ENCODE measurements at places on chromosomes 6 and 20.

GRCh38 chr6:64249115-64249514 lies 613.5 kb downstream of the PHF3 start:
- no peak for DNase-seq

GRCh38 chr20:50065325-50065615 lies 47.7 kb downstream of the UBE2V1 start:
- no peak for DNase-seq

DNA sequence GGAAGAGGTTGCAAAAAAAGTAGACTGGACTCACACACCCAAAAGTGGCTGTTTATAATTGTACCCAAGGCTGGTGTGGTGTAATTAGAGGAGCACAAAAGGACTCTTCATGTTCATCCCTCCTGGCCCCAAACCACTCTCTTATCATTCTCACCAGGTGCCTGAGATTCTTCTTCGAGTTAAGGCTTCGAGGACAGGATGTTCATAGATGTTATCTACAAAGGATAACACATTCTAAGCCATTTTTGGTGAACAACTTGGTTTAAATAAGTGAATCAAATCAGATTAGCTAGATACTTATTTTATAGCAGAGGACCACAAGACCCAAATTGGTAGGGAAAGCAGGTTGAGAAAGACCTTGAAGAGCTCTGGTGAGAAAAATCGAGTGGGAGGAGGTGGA lies 73.1 kb upstream of the SUPT3H start:
- no peak for DNase-seq

DNA sequence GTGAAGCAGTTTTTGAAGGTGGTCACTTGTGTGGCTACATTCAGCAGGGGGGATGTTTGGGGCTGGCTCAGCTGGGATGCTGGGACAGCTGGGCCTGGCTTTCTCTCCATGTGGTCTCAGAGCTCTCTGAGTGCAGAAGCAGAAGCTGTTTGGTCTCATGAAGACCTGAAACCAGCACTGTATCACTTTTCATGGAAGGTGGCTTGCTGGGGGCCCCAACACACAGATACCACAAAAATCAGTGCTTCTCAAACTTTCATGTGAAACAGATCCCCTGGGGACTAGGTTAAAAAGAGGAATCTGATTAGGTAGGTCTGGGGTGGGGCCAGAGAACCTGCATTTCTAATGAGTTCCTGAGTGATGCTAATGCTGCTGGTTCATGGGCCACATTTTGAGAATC lies 347.3 kb downstream of the DHX35 start:
- no peak for DNase-seq

DNA sequence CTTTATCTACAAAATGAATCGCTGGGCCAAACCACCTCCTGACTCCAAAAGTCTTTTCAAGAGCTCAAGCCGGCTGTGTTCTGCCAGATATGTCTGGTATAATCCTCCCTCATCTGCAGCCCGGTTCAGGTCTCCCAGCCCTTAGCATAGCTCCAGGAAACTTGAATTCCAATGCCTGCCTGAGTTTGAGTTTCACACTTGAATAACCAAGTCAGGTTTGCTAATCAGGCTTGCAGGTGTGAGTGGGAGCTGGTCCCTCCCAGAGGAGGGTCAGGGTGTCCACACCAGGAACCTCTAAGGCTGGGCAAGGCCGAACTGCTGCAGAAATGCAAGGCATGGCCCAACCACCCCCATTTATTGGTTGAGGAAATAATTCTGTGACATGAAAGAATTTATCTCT lies 96.6 kb downstream of the TMEM242 start:
- no peak for DNase-seq

DNA sequence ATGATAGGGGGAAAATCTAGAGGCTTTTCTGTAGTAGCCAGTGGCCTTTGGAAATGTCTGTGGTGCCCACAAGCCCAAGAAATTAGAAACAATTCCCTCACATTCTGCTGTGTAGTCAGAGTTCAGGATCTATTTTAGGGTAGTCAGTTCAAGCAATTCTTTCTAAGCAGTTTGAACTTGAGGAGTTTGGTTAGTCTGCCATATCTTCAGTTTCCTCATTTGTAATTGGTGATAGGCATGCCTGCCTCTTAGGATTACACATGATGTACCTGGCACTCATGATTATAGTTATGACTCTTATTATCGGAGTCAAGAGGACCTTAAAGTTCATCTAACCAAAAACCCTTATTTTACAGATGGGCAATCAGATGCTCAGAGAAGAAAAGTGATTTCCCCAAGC lies 21.2 kb upstream of the MEP1A start:
- DNase-seq = no peak

DNA sequence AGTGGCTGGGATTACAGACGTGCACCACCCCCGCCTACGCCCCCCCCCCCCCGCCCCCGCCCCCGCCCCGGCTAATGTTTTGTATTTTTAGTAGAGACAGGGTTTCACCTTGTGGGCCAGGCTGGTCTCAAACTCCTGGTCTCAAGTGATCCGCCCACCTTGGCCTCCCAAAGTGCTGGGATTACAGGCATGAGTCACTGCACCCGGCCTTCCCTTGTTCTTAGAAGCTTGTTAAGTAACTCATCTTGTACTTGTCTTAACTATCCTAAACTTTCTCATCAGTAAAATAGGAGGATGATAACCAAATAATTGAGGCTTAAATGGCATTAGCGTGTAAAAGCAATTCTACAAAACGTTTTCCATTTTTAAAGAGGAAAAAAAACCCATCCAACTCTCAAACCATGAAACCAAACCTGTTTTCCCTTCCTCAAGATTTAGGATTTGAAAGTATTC lies 4.2 kb downstream of the CDYL start:
- DNase-seq = no peak
